ENCODE measurements at places on chromosomes 3 and 15. TPM values are rescaled to one million over a fixed set of nuclear protein-coding genes. Genes with fewer than 3 reads are reported as not detected.

Gene RLBP1
- not detected for total RNA-seq

Gene TRIM42
- total RNA-seq: not detected

Gene CCR3
- total RNA-seq: 1.2 TPM

Gene PLSCR2
- not detected for total RNA-seq

Gene PLXNA1
- 6.5 TPM for total RNA-seq

Gene KCNMB3
- total RNA-seq: 1.3 TPM

Gene ROPN1
- total RNA-seq: not detected

DNA sequence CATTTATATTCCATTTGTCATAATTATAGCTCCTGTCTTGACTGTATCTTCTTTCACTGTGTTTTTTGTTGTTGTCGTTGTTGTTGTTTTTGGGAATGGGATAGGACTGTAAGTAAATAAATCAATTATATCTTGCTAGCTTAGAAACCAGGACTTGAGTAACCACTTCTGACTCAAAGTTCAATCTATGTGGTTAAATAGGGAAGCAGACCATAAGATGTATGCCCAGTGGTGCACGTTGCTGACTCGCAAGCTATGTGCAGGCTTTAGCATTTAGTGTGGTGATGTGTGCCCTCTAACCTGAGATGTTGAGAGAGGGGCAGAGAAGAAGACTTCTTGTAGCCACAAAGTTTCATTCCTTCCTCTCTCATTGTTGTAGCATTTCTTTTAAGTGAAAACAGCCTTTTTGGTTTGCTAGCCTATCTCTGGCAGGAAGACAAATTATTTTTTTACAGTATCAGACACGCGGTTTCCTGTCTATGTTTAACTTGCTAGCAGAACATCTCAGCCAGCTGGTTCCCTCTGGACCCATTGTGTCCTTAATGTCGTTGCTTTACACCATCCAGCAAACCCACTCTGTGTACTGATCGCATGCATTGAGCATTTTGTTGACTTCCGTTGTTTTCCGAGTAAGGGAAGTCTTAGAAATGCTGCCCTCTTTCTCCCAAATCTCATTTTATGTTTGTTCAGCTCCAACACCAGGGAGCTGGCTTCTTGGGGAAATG is 52.1 kb downstream of the TGFBR2 start:
- peak; percentile 64 for DNase-seq

DNA sequence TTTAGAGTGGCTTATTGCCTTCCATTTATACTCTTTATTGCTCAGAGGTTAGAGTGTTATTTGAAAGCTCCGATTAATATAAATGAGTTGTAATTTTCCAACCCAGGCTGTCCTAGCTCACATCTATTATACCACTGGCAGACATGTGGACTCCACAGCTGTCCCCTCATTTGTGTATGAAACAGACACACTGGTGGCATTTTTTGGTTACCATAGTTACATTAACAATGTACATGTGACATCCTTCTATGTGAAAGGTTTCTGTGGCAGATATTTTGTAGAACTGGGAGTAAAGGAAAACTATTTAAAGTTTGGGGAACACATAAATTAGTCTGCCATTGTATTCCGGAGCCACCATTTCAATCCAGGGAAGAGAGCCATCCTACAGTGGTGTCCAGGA is 5.3 kb downstream of the LRRN1 start:
- DNase-seq: no peak

GRCh38 chr3:152100491-152101132 is 168.1 kb upstream of the MBNL1 start:
- DNase-seq: no peak

DNA sequence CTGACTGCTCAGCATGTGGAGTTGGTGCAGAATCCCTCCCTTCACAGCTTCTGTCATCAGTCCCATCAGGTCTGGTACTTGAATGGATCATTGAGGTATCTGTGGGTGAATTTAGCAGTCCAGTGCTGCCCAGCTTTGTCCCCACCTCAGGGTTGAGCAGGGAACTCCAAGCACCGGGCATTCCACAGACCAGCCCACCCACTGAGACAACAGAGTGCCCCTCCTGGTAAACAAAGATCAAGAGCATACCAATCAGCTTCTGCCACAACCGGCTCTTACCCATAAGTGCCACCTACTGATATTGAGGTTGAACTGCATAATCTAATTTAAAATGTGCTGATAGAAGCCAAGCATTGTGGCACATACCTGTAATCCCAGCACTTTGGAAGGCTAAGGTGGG is 57.1 kb upstream of the FXR1 start:
- DNase-seq: no peak

GRCh38 chr15:46676233-46677206 is 1040.8 kb upstream of the SEMA6D start:
- DNase-seq: no peak

DNA sequence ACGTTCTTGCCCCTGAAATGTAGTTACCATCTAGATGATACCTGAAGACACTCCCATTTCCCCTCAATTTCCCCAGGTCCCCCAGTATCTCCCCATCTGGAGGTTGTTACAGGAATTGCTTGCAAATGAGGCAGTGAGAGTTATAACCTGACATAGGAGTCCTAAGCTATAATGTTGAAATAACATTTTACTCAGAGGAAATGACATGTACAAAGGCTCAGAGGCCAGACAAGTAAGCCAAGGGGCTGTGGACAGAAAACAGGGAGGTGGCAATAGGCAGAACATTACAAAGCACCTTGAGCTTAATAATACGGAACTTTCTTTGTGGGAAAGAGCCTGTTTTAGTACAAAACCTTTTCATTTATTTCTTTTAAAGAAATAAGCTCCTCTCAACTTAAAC is 171.9 kb downstream of the FRMD5 start:
- no peak for DNase-seq

- no peak for DNase-seq
Observed at GRCh38 chr3:72185549-72186399, 400.8 kb upstream of the PROK2 start.

GRCh38 chr3:171228240-171228639 is 201.7 kb upstream of the SLC2A2 start:
- no peak for DNase-seq

GRCh38 chr3:34011171-34012101 is 213.0 kb downstream of the PDCD6IP start:
- no peak for DNase-seq

GRCh38 chr3:186642014-186642413 is 1.8 kb downstream of the FETUB start:
- no peak for DNase-seq
